Fibroblast of pulmonary artery (primary cell): ENCODE measurements at places on chromosomes 6 and 20.

DNA sequence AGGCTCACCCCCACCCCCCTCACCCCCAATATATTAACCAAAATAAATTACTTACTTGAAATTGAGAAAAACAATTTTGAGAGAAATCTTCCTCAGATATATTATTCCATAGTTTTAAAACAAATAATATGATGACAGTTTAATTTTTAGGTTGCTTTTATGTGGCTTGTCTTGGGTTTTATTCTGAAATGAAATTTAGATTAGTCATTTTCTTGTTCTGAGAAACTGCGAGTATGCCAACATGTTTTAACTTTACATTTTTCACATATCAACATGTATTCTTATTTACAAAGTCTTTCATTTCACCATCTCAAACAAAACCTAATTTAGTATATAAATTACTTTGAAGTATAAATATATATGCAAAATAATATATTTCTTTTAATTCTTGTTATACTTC, 11.1 kb downstream of the REV3L start:
- no peak for DNase-seq

GRCh38 chr6:52749556-52750152, 13.6 kb downstream of the GSTA2 start:
- DNase-seq = no peak

- DNase-seq = no peak
Measured at GRCh38 chr6:30837870-30838269, 46.4 kb upstream of the DDR1 start.

DNA sequence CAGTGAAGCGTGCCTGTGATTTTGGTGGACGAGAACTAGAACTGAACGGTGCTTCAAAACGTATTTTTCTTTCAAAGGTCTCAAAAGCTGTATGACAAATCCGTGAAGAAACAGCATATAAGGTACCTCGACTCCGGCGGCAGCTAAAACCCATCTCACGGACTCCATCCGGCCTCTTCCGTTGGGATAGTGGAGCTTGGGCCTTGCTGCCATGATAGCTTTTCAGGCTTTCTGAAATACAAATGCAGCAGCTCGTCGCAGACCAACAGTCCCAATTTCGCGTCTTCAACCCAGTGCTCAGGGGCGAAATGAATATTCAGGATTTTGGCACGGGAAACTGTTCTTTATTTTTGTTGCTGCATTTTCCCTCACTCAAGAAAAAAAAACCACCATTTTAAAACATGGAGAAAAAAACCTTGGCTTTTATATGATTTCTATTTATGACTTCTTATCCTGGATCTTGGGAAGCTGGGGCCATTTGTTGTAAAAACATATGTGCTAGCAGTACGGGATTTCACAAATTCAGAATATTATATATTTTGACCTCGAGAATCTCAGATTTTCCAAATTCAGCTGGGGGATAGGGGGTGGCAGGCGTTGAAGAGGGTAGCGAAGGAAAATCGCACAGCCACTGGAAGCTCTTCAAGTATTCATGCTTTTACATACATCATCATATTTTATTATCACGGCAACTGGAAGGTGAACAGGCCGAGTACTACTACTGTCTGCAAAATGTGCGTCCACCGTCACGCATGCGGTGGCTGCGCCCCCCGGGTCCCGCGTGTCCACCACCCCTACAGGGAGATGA, 849 bp downstream of the GSTA4 start:
- peak; percentile 39 for DNase-seq

DNA sequence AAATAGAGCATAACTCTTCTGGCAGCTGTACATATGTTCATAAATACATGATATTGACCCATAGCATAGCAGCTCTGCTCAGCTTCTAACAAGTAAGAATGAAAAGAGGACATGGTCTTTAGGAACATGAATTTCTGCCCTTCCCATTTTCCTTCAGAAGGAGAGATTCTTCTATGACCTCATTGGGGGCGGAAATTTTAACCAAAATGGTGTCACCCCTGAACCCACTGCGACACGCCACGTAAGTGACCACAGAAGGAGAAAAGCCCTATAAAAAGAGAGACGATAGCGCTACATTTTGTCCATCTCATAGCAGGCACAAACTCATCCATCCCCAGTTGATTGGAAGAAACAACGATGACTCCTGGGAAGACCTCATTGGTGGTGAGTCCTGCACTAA, at the start of gene IL17A:
IL17A (plus strand) TSS at position 301 of the 400 bp plus-strand sequence; CDS start at position 358, 57 bp downstream.
- no peak for DNase-seq

DNA sequence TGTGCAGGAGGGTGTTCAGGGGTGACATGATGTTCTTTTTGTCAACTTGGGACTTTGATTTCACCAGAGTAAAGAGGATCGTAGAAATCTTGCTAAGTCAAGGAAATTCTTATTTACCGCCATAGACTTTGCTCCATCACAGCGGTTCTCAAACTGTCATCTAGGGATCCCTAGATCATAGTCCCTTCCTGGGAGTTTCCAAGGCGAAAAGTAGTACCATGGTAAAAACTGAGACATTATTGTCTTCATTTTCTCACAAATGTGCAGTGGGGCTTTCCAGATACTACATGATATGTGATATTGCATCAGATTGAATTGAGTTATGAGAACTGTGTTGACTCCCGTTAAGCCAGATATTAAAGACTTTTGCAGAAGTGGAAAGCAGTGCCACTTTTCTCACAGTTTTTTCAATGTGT, 79.7 kb downstream of the JARID2 start:
- no peak for DNase-seq

DNA sequence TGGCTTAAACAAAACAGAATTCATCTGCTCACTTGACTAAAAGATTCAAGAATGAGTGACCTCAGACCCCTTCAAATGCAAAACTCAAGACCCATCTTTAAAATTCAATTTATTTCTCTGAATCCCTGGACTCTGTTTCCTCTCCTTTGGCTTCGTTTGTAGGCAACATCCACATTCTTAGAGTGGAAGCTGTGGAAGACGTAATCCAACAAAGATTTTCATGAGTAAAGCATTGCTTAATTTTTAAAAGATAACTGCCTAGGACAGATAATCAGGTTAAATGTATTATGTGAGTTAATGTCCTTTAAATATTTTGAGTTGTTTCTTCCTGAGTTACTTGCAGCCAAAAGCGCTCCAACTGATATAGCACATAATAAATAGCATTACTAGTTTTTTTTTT, 164.5 kb downstream of the ZMYND8 start:
- DNase-seq = no peak

- no peak for DNase-seq
Measured at GRCh38 chr6:48067148-48067712, 43.8 kb downstream of the PTCHD4 start.

GRCh38 chr6:36052097-36052496, 24.5 kb downstream of the MAPK14 start:
- DNase-seq = no peak

DNA sequence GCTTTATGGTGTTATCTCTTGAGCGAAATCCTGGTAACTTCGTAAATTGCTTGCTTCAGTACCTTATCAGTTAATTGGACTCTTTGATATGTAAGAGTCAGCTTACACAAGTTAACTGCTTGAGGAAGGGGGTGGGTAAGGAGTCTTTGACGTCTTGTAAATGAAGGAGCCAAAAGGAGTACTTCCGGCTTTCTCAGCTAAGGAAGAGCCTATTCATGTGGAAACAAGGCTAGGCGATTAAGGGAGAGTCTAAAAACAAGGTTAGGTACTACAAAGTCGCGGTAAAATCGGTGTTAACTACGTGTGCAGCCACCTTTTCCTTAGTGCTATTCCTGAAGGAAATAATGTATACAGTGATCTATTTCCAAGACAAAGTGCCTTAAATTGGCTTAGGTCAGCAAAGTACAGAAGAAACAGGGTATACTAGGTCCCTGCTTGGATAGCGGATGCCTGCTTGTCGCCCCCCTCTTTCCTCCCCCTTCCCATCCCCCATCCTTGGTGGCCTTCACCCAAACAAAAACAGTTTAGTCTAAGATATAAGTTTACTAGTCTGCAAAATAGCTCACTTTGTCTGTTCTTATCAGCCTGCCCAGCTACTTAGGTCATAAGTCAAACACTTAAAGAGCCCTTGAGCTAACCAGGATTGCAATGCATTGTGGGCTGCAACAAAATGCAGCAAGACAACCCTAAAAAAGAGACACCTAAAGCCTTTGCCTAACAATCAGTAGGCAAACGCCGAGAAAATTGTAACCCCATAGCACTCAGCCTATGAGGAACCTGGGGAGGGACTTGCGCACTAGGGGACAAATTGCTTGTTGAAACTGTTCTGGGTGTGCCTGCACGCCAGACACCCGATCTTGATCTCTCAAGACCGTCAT, 147.3 kb downstream of the TRIM27 start:
- DNase-seq = no peak
